GM10248 (cell line): ENCODE measurements at places on chromosomes 1 and 21.

DNA sequence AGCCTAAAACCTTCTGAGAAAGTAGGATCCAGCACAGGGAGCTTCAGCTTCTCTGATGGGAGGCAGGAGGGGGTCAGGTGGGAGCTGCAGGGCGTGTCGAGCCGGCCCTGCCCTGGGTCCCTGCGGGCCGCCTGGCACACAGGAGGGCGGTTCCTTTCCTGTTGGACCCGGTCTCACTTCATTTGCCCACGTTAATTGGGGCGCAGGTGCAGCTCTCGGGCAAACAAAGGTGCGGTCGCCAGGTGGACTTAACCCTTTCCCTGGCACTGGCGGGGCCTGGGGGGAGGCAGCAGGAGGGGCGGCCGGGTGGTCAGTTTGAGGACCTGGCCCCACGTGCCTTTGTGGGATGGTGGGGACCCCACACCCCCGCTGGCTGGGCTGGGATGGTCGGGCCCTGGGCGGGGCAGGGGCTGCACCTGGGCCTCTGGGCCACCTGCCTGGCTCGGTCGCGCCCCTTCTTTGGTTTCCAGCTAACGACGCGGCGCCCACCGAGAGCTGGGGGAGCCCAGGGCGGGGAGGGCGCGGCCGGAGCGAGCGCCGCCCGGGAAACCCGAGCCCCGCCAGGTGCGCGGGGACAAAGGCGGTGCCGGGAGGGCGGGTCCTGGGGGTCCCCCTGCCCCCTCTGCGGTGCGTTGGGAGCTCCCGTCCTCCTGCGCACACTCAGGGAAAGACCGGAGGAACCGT, 20.8 kb upstream of the C1orf159 start:
- DNase-seq = peak; percentile 73

- no peak for DNase-seq
Measured at GRCh38 chr1:160058087-160058486, 11.9 kb downstream of the KCNJ10 start.

DNA sequence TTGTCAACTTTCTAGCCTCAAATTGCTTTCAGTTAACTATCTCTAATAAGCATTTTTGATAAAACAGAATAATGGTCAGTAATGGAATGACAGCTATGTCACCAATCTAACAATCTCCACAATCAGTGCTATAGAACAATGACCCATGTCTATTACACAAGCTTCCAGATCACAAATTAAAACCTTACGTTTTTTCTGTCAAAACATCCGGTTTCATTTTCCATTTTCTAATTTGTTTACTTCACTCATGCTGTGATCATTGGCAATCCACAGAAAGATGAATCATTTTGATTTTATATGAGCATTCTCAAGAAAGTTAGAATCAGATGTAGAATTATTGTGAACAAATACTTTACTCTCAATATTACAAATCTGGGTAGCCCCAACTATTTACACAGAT, 80.3 kb downstream of the KCNT2 start:
- DNase-seq = no peak

DNA sequence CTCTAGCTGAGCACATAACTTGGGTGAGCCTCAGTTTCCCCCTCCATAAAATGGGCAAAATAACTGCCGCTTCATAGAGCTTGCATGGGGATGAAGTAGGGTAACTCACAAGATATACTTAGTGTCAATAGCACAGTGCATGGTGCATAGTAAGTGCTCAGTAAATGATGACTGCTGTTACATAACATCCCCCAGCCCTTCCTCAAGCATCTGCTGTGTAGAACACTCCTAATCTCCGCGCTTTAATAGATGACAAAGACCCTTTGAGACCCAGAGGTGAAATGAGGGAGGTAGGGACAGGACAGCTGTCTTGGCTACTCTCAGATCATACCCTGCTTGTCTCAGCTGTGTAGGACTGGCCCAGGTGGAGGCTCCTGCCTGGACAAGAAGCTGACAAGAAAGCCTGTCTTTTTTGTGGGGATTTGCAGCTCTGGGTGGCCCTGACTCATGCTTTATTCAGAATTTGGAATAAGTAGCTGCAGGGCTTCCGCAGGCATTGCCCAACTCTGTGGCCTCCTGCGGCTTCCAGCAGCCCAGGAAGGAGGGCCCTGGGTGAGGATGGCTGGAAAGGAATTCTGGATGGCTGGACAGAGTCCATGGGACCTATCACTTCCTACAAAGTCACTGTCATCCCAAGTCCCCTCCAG, 20.7 kb upstream of the PADI4 start:
- no peak for DNase-seq

DNA sequence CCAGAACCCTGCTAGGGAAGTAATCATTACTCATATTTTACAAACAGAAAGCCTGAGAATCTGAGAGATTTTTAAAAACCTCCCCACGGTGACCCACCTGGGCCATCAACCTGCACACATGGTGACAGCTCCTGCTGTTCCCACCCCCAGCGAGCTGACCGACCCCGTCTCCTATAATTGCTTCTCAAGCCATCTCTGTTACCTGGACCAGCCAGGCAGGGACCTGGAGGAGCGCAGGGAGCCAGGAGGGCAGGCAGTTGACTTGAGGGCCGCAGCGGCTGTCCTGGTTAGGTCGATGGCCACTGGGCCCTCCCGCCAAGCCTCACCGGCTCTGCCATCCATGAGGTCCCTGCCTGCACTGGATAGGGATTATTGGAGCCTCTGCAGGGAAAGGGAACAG, 7.7 kb downstream of the TFF2 start:
- DNase-seq = no peak

- DNase-seq = no peak
Measured at GRCh38 chr1:222416001-222416791, 131.7 kb downstream of the HHIPL2 start.

DNA sequence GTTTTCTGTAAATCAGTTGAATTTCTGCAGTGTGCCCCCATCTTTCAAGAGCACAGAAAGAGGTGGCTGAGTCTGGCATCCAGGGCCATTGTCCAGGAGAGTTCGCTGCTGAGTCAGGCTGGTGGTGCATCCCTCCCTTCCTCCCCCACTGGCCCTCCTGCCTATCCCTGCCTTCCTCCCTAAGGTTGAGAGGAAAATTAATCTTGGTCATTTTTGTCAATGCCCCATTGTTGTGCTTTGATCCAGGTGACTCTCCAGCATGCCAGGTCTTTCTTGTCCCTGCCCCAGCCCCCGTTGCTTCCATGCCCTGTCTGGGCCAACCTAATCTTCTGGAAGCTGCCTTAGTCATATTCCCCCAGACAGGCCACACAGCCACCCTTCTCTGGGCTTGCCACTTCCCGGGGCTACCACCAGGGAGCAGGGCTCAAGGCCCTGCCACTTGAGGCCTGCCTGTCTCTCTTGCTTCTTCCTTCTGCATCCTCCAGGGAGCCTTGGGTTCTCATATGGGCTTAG, 26.6 kb downstream of the PROK1 start:
- DNase-seq = no peak

GRCh38 chr1:29648798-29649188, 412.5 kb downstream of the PTPRU start:
- DNase-seq = no peak

DNA sequence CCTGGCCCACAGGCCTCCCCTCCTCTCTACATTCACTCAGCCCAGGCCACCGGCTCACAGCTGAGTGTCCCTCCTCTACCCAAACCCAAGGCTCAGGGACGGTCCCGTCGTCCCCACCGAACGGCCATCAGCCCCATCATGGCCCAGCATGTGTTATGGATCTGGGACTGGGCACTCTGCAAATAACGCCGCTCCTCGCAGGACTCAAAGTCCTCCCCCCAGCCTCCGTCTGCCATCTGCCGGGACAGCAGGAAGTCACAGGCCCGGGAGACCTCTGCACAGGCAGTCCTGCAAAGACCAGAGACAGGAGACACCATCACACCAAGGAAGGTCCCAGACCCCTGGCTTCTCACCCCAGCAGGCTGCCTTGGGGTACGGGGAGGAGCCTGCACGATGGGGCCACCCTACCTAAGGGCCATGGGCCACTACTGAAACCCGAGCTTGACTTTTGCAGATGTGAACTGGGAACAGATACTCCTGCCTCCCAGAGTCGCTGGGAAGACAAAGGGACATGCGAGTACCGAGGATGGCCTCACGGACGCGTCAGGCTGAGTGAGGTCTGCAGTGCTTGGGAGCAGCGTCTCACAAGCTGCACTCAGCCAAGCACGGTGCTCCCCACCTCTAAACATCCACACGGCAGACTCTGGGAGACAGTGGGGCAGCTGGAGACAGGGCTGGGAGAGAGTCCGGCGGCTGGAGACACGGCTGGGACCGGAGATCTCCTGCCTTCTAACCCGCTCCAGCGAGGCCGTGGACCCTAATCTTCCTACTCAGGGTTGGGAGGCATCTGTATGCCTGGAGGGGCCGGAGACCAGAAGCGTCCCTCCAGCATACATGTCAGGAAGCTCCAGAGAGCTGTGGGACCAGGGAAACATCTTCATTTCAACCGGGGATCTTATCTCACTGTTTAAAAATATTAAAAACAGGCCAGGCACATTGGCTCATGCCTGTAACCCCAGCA, 10.4 kb upstream of the SPATC1L start:
- no peak for DNase-seq

DNA sequence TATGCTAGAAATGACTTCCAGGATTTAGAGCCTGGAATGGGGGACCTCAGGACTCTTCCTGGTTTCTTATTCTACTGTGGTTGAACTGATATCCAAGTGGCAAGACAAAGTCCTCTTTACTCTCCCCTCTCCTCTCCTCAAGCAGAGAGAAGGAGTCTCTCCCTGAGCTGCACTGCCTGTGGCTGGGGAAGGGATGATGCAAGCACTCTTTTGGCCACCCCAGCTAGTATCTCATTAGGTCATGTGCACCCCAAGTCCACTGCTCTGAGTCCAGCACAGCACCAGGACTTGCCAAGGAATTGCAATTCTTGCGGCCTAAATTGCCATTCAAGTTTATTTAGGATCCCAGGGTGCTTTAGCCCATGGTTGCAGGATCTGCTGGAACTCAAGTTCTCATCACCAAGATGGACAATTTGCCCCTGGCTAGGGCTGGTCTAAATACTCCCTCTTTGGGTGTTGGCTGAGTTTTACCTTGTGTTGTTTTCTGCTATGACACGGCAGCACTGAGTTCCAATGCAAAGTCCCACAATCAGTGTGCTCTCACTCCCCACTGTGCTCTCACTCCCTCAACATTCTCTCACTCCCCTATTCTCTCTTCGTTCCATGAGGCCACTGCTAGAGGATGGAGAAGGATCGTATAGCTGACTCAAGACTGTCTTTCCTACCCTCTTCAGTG, 172.2 kb downstream of the TM2D1 start:
- no peak for DNase-seq

- no peak for DNase-seq
Measured at GRCh38 chr21:14239281-14239680, 23.3 kb downstream of the RBM11 start.

- DNase-seq = no peak
Measured at GRCh38 chr1:230822092-230822581, 46.2 kb downstream of the C1orf198 start.

- no peak for DNase-seq
Measured at GRCh38 chr1:54575605-54576290, 27.7 kb downstream of the ACOT11 start.

DNA sequence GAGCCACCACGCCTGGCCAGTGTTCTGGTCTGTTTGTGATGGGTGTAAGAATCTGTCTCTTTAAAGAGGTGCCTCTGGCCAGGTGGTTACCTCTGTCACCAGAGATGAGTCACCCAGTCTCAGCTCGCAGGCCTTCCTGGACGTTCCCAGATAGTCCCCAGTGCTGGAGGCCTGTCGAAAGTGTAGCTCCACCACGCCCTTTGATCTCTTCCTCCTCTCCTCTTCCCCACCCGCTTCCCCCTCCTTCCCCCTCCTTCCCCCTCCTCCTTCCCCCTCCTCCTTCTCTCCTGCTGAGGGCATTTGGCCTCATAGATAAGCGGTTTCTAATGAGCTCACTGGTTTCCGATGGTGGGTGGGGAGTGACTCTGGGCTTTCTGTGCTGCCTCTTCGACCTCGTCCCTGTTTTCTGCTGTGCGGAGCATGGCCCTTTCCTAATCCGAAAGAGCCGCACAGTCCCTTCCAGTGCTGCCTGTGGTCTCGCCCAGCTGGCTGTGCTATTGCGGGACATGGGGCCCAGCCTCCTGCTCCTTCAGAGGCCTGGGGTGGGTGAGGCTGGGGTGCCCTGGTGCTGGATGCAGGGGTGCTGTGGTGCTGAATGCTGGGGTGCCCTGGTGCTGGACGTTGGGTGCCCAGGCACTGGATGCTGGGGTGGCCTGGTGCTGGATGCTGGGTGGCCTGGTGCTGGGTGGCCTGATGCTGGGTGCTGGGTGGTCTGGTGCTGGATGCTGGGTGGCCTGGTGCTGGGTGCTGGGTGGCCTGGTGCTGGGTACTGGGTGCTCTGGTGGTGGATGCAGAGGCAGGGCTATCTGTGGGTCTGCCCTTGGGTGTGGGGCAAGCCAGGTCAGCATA, 19.2 kb downstream of the AGPAT3 start:
- DNase-seq = peak; percentile 74

- DNase-seq = peak; percentile 20
Measured at GRCh38 chr21:37463083-37463801, 96.7 kb downstream of the DYRK1A start.

- no peak for DNase-seq
Measured at GRCh38 chr1:64302971-64303370, 99.5 kb downstream of the UBE2U start.

GRCh38 chr1:194568610-194569009, 1382.2 kb upstream of the B3GALT2 start:
- DNase-seq = no peak

GRCh38 chr1:95927061-95927460, 693.1 kb downstream of the RWDD3 start:
- no peak for DNase-seq

- DNase-seq = no peak
Measured at GRCh38 chr1:202361701-202362100, 13.2 kb downstream of the PPP1R12B start.

GRCh38 chr1:26358411-26359384, 4.8 kb upstream of the CRYBG2 start:
- no peak for DNase-seq

GRCh38 chr21:16570171-16570570, 840.4 kb downstream of the USP25 start:
- no peak for DNase-seq

DNA sequence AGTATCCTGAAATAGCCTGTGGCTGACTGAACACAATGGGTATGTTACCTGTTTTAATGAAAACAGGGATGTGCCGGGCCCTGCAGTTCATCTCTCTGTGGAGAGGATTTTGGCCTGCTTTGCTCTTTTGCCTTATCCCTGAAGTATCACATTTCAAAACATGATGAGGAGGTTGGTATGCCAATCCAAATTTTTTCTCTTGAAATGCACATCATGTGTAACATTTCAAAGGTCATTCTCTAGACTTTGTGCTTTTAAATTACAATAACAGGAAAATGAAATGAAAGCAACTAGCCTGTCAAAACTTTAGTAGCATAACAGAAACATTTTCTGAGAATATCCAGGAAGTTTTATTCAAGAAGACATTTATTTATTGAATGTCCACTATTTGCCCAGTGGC, 118.9 kb downstream of the SLC44A5 start:
- no peak for DNase-seq

DNA sequence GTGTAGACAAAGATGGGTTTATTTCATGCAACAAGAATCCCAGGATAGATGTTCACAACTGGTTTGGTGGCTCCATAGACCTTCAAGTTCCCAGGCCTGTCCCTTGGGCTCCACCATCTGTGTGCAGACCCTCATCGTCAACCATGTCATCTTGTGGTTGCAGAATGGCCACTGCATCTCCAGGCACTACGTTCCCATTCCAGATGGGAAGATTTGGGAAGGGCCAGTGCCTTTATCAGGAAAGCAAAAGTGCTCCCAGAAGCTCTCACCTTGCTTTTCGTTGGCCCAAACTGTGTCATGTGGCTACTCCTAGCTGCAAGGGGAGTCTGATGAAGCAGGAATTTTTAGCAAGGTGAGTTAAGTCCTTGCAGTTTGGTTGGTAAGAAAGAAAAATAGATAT, 12.8 kb downstream of the TMCC2 start:
- DNase-seq = no peak
